ENCODE measurements at places on chromosomes 6 and 20. TPM values are rescaled to one million over a fixed set of nuclear protein-coding genes. Genes with fewer than 3 reads are reported as not detected.

The MYLK4 gene
- total RNA-seq = 0.60 TPM

The ZNF334 gene
- total RNA-seq = 8.2 TPM

The RAB44 gene
- total RNA-seq = 0.30 TPM

The SYNCRIP gene
- total RNA-seq = 54.0 TPM

The OR2H1 gene
- not detected for total RNA-seq

The PROKR2 gene
- total RNA-seq = not detected

The CASS4 gene
- total RNA-seq = 4.7 TPM

The HFE gene
- 11.0 TPM for total RNA-seq

The KCNG1 gene
- 0.39 TPM for total RNA-seq

DNA sequence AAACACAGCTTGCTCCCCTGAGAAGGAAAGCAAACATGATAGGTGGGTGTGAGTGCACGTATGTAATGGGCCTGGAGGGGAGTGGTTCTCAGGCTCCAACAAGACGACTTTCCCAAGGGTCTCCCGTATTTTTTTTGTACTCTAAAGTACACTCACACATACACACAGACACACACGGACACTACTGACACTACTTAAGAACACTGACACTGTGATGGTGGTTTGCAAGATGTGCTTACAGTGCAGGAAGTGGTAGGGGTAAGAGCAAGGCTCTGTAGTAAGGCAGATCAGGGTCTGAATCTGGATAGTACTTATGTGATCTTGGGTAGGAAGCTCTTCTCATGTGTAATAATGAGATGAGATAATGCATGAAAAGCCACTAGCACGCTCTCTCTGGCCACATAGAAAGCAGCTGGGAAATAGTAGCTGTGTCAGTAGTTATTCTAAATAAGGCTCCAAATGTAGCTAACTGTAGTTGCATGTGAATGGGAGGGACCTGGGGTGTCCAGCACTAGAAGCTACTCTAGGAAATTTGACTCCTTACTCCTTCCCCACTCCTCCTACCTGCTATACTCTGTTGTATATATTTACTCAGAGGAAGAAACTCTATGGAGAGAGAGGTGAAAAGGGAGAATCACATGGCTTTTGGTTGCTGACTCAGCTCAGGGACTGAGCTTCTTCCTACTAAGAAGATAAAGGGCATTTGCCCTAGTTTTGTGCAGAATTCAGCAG, 8.4 kb upstream of the ZBTB24 start:
- no peak for DNase-seq

DNA sequence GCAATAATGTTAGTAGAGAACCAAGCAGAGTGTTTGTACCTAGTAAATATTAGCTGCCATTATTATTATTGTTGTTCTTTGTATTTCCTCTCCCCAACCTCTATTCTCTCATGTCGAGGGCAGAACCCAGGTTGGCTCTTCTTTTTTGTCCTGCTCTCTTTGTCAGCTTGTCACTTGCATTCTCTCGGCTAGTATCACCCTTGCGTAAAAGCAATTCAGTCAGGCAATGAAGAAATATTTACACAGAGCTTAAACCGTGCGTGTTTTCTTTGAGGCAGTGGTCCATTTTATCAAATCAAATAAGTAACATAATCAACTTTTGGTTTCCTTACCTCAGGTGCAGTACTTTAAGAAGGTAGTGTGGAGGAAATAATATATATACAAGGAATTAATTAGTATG, 83.9 kb downstream of the TULP4 start:
- DNase-seq = no peak

GRCh38 chr6:154914288-154914687, 80.8 kb upstream of the TIAM2 start:
- DNase-seq = no peak

DNA sequence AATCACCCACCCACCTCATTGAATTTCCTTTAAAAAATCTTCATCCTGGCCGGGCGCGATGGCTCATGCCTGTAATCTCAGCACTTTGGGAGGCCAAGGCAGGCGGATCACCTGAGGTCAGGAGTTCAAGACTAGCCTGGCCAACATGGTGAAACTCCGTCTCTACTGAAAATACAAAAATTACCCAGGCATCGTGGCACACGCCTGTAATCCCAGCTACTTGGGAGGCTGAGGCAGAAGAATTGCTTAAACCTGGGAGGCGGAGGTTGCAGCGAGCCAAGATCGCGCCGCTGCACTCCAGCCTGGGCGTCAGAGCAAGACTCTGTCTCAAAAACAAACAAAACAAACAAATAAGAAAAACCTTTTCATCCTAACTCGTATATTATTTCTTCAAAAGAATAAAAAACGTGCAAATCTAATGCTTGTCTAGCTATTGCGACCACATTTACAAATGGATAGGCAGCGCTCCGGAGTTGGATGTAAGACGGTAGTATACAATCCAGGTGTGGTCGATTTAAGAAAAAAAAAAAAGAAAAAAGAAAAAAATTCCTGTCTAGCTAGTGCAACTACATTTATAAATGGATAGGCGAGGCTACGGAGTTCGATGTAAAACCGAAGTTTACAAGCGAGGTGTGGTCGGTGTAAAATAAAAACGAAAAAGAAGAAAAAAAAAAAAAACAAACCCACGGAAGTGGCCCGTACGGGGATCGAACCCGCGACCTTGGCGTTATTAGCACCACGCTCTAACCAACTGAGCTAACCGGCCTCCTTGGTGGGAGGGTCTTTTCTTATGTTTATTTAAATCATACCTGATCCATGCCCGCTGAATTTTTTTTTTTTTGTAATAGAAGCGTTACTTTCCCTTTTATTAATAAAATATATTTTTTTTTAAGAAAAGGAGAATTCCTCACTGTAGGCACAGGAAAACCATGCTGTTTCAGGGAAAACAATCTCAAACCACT, 70.7 kb upstream of the PRSS16 start:
- peak; percentile 54 for DNase-seq

DNA sequence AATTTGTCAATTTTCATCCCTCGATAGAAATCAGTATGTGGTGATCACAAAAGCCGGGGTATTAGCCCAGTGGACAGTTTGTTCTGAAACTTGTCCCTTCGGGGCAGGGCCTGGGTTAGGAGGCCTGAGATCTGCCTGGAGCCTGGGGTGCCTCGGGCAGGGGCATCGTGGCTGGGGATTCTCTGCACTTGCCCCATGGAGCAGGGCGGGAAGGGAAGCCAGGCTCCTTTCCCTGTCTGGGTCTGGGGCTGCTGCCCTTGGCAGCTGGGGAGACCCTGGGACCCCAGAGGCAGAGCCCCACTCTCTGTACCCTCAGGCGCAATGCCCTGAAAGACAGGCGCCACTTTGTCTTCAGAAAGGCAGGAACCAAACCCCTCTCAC, 27.4 kb downstream of the NTSR1 start:
- no peak for DNase-seq

- DNase-seq = peak; percentile 12
These were observed 523 bp upstream of the COX7A2 start for GRCh38 chr6:75244063-75244584.

- DNase-seq = no peak
These were observed 16.5 kb upstream of the CCR6 start for GRCh38 chr6:167106406-167106805.

DNA sequence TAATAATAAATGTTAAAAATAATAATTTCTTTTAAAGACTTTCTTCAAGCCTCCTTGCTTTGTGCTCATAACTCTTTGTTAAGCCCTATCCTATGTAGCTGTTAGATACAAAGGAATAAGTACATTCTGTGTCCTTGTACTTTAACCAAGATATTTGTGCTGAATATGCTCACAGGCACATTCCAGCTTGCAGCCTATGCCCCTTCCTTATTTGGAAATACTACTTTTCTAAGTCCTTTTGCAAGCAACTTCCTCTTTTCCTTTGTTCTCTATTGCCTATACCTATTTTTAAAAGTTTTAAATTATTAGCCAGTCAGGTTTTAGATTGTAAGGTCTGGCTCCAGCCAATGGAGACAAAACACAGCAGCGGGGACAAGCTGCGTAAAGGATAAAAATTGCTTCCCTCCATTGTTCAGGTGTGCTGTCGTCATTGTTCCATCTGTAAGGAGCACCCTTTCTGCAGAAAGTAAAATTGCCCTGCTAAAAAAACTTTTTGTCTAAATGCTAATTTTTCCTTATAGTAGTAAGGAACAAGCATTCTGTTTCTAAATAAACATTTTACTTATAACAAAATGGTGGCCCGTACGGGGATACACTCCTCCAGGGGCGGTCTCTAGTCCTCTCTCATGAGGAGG, 80.2 kb downstream of the SYTL3 start:
- no peak for DNase-seq

DNA sequence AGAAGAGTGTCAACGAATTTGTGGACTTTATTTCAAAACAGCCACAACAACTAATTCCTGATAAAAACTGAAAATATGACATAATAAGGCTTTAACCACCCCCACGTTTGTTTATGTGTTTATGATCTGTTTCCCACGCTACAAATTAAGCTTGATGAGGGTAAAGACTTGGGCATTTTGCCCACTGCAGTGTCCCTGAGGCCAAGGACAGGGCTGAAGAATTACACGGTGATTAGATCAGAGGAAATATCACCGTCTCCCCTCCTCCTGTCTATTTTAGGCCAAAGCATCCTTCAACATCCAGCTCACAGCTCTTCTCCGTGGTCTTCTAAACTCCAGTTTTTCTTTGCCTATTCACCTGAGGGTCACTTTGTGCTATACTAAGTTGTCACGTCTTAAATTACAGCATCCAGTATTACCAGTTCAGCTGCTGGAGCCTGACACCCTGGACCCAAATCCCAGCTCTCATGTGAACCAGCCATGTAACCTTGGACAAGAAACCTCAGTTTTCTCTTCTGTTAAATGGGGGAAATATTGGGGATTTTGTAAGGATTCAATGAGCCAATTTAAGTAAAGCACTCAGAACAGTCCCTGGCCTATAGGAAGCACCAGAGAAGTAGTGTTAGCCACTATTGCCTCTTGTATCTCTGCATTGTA, 15.2 kb upstream of the ARFGEF2 start:
- DNase-seq = no peak

DNA sequence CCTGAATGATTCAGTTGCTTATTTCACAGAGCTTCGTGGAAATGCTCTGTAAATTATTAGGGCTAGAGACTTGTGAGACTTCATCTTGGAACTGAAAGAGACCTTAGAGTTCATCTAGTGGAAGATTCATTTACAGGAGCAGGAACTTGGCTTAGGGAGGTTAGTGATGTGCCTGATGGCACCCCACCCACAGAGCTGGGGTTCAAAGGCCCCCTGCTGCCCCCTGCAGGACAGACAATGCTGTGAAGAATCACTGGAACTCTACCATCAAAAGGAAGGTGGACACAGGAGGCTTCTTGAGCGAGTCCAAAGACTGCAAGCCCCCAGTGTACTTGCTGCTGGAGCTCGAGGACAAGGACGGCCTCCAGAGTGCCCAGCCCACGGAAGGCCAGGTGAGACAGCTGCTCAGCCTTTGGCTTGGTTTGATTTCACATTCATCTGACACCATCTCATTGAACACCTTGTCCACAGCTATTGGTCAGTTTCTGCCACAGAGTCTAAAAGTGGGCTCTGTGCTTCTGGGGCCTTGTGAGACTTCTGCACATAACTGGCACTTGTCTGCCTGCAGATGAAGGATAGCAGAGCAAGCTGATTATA, 25.1 kb downstream of the MYBL2 start:
- no peak for DNase-seq

DNA sequence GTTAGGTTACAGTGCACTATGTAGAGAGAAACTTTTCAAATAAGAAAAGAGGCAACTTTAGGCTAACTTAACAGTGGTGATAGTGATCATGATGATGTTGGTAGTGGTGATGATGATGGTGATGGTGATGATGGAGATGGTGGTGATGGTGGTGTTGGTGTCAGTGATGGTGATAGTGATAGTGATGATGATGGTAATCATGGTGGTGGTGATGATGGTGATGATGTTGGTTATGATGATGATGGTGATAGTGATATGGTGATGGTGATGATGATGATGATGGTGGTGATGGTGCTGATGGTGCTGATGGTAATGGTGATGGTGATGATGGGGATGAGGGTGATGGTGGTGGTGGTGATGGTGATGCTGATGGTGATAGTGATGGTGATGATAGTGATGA, 107.4 kb downstream of the DLL1 start:
- DNase-seq = no peak

DNA sequence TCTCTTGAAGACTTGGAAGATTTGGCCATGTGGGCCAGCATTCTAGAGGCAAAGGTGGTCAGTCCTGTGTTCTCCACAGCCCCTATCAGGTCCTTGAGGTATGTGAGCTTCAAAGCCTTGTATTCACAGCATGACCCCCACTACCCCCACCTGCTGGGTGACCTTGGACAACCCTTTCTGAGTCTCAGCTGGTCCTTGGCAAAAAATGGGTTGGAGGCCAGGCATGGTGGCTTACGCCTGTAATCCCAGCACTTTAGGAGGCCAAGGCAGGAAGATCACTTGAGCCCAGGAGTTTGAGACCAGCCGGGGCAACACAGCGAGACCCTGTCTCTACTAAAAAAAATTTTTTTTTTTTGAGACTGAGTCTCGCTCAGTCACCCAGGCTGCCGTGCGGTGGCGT, 42.6 kb downstream of the UBE2V1 start:
- DNase-seq = no peak

DNA sequence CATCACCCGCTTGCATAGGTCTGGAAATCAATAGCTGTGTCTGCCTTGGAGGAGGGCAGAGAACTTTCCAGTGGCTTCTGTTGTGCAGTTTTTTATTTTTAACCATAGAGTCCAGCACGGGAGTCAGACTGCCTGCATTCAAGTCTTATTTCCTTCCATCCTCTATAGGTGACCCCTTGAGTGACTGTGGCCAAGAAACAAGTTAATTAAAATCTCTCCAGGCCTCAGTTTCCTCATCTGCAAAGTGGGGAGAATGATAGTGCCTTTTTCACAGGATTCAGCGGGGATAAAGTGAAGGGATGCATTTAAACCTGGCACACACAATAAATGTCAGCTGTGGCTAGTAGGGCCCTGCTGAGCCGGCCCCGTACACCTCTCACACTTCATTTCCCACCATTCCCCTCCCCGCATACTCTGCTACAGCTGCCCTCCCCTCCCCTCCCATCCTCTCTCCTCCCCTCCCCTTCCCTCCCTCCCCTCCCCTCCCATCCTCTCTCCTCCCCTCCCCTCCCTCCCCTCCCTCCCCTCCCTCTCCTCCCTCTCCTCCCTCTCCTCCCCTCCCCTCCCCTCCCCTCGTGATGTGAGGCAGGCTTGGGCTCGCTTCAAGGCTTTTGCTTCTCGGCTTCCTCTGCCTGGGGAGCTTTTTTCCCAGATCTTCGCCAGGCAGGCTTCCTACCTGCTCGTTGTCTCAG, 150.5 kb downstream of the TFAP2C start:
- no peak for DNase-seq

- DNase-seq = no peak
These were observed 71.4 kb upstream of the PBOV1 start for GRCh38 chr6:138289739-138290138.

DNA sequence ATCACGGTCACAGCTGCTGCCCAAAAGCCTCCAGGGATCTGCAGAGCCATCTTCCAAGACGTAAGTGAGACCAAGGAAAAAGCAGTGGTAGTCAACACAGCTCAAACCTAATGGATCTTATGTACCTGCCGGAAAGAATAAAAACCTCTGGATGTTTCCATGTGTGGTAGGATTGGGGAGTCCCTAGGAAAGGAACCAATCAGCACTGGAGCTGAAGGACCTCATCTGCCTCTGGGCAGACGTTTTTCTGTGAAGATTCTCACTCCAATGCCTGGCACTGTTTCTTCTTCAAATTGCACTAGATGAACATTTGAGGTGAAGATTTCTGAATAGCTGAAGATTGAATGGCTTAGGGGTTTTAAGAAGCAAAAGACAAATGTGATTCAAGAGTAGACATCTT, at the start of gene HLA-DQB2:
Gene HLA-DQB2 (minus strand): TSS at position 112 of the 400 bp plus-strand sequence. CDS start 62 bp downstream, at position 50.
- no peak for DNase-seq

- no peak for DNase-seq
These were observed 80.6 kb upstream of the ARMC2 start for GRCh38 chr6:108767418-108768165.

GRCh38 chr6:46170357-46171289, at the start of gene ENPP5:
Gene ENPP5, minus strand, starts transcription at chr6:46170980. Its CDS starts 2,718 bp downstream, at chr6:46168262.
- DNase-seq = peak; percentile 25
